Pancreas (tissue), 10 donors: ENCODE measurements at places on chromosomes 16 and 17.
A peak's percentile ranks its signal among the peaks of the same experiment; 100 is the strongest.

GRCh38 chr17:27654654-27655524 is 23.9 kb downstream of the LGALS9 start:
- DNase-seq: peak; percentile 43

DNA sequence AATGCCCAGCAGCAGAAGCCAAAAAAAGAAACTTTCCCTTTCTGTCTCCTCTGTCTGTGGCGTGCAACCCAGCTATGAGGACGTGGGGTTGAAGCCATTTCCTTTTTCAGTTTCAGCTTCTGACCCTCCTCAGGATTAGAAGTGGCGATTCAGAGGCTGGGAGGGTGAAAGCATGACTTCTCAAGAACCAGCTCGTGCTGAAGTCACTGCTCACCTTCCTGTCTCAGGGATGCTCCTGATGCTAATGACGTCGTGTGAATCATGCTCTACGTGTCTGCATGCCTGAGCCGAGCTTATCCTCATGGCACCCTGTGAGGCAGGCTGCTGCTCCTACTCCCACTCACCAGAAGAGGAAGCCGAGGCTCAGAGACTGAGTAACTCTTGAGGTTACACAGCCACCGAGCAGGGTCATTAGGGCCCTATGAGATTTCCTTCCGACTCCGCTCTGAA is 5.7 kb upstream of the LPO start:
- no peak for DNase-seq

- DNase-seq: no peak
Measured at GRCh38 chr17:68704871-68705713, 103.9 kb upstream of the FAM20A start.

- DNase-seq: no peak
Measured at GRCh38 chr16:57151369-57151768, 34.5 kb downstream of the PSME3IP1 start.

DNA sequence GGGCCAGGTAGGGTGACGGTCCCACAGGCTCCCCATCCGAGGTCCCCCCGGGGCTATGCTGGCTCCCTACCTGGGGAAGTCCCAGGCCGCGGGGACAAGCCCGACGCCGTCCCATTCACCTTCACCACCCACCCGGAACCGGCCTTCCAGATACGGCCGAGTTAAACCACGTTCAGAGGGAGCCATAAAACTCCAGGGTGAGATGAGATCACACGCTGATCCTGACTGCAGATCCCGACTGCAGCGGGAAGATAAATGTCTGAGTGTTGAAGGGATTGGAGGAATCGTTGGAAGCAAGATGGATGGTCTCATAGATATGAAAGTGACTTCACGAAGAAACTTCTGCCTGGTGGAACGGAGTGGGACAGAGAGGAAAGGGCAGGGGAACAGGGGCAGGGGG is 13.6 kb upstream of the C1QTNF8 start:
- no peak for DNase-seq

DNA sequence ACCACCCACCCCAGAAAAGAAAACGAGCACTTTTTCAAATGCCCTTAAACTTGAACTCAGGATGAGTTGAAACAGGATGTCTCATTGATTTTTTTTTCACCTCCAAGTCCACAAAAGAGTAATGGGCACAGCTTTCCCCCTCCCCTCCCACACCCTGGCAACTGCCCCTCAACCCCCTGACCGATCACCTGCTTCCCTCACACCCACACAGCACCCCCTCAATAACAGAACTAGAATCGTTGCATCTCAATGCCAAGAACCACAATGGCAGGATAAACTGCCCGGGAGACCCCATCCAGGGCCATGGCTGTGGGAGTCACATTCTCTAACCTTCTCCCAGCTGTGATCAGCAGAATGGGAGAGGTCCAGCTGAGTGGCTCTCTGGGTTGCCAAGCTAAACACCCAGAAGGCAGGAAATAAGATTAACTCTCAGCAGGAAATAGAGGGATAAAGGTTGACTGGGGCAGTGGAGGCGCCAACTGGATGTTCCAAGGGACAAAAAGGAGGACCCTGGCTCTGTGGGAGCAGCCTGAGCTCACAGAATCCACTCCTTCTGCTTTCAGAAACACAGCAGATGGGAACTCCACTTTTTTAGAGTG is 128.0 kb upstream of the SDK2 start:
- DNase-seq: no peak

- no peak for DNase-seq
Measured at GRCh38 chr17:50331085-50331791, 14.7 kb upstream of the XYLT2 start.

- no peak for DNase-seq
Measured at GRCh38 chr17:64178011-64178825, 48.3 kb upstream of the ERN1 start.

- DNase-seq: no peak
Measured at GRCh38 chr16:84746875-84747274, 47.1 kb downstream of the USP10 start.

GRCh38 chr17:2789700-2790099 is 6.5 kb upstream of the RAP1GAP2 start:
- no peak for DNase-seq

GRCh38 chr17:40472733-40473452 is 28.5 kb downstream of the TNS4 start:
- DNase-seq: no peak

GRCh38 chr16:87075319-87075860 is 241.8 kb downstream of the C16orf95 start:
- DNase-seq: no peak

DNA sequence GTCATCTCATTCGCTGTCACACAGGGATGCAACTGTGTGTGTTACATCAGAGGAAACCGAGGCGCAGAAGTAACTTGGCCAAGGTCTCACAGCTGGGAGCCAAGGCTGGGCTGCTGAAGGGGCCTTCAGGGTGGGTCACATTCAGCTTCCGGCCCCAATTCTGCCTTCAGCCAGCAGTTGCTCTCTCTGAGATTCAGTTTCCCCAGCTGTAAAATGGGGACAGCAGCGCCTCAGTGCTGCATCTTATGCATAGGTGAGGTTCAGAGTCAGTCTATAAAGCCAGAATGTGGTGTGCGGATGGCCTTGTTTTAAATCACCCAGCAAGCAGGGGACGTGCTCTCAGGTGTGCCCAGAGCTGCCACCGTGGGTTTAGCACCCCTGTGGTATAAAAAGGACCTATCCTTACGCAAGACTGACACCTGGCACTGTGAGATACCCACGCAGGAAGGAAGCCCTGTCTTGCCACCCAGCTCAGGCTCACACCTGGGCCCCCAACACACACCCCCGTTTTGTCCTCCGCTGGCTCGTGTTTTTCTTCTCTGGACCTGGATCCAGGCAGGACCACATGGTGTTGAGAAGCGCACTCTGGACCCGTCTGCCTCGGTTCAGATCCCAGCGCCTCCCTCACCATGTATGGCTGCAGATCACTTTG is 94.6 kb upstream of the GSE1 start:
- DNase-seq: peak; percentile 27

DNA sequence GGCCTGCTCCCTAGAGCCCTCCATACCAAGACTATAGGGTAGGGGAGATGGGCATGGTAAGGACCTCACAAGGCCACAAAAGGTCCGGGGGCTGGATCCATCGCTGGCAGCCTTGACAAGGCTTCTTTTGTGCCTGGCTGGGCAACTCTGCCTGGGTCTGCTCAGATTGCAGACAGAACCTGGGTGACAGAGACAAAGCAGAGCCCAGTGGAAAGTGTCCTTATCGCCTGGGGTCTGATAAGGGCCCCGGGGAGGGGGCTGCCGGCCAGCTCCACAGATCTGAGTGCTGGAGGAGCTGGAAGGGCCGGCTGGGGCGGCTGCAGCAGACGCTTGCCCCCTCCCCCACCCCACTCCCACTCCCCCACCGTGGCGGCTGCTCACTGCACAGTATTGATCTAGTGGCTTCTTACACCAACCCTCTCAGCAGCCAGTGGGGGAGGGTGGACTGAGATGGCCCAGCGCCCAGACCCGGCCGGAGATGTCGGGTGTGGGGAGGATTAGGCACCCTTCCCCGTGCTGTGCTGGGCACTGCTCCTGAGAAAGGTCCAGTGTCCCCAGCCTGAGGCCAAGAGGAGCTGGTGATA is 7.2 kb downstream of the MMP15 start:
- DNase-seq: peak; percentile 88

DNA sequence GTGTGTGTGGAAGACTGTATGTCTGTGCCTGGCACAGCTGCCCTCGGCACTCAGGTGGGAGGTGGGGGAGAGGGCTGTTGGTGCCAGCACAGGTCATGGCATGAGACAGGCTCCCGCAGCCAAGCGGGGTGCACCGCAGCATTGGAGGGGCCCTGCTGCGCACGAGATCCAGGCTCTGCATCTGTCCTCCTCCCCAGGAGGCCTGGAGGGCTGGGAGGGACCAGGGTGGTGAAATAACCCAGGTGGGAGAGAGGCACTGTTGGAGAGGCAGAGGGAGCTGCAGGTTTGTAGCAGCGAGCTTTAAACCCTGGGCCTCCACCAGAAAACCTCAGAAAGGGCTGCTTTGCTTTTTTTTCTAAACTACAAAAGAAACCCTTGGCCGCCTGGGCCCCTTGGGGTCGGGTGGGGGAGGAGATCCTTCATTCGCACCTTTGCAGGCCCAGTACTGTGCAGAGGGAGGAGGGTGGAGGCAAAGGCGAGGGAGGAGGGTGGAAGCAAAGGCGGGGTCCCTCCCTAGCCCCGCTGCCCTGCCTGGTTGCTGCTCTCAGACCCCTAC is 241.7 kb downstream of the SEC14L1 start:
- DNase-seq: no peak

GRCh38 chr16:2981899-2982250 is 1.6 kb upstream of the PKMYT1 start:
- DNase-seq: peak; percentile 55

GRCh38 chr16:50121721-50122445 is 31.2 kb upstream of the TENT4B start:
- DNase-seq: no peak

- no peak for DNase-seq
Measured at GRCh38 chr17:31058976-31059375, 35.8 kb upstream of the NF1 start.

DNA sequence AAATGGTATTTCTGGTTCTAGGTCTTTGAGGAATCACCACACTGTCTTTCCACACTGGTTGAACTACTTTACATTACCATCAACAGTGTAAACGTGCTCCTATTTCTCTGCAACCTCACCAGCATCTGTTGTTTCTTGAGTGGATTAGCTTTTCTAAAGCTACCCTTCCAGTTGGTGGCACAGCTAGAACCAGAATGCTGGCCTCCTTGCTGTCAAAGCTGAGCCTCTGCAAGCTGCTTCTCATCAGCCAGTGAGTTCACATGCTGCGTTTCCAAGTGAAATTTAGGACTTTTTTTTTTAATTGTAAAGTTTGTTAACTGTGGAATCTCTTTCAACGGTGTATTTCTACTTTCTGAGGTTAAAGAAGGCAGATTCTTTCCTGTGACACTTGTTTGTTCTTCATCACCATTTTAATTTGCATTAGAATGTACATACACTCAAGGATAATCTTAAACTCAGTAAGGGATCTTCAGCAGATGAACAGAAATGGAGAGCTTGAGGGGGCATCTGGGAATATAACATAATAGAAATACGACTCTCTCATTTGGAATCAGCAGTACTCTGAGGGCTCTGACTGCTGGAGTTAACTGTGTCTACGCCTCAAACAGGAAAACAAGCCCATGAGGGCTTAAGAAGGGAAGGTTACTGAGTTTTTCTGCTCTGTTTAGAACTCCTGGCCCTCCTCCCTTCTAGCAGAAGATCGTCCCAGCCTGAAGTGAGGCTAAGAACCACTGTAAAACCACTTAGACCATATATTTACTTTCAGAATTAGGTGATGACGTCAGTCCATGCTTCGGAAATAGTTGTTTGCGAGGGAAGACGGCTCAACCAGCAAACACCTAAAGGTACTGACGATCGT is 148.4 kb upstream of the FAM20A start:
- DNase-seq: no peak

DNA sequence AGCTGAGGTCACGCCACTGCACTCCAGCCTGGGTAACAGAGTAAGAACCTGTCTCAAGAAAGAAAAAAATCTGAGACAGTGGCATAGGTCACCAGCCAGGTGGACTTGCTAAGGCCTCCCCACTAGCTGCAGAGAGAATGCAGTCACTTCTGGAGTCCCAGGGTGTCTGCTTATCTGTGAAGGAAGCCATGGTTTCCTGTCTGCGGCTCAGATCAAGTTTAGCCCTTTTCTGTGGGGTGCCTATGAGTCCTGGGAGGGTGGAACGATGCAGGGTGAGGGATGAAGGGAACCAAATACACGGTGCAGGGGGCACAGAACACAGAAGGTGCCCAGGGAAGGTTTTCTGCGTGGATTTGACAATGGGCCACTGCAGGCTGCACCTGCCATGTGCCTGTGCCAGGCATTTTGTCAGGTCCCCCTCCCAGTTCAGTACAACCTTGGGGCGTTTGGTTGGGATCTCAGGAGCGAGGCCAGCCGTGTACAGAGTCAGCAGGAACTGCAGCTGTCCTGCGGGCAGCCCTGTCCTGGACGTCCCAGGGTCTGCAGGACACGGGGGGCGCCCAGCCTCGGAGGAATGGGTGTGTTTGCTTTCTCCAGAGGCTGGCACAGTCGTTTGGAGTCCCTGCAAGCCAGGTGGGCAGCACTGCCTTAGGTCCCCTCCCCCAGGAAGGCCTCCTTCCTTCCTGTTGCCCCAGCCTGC is 41.8 kb downstream of the RAB11FIP4 start:
- no peak for DNase-seq

DNA sequence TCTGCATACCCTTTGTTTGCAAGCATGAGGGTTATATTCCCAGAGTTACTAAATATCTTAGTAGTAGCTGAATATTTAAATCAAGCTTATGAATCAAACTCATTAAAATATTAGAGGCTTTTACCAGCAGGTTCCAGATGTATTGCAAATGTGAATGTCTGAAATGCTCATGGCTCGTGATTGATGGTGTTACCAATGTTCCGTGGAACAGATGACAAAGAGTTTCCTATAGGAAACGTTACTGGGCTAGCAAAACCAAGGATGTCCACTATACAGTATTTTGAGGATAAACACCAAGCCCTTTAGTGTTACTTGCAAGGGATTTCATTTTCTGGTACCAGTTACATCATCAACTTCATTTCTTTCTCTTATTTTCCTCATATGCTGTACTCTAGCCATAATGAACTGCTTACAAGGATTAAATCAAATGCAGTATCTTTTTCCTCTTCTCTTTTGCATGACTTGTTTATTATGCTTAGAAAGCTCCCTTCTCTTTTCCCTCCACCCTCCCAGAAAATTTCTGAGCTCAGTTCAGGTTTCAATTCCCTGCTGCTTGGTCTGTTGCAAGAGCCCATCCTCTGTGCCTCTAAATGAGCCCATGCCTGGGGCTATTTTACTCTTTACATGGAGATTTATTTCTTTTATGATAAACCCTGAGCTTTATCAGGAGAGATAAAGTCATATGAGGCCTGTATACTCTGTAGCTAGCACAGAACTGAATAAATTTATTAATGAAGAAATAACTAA is 1537.1 kb upstream of the GOT2 start:
- DNase-seq: no peak

- no peak for DNase-seq
Measured at GRCh38 chr17:40015005-40015997, at the start of gene CSF3. Gene CSF3 (plus strand): TSS chr17:40015440. CDS start chr17:40015475, 35 bp downstream.

GRCh38 chr17:11300738-11301137 is 59.7 kb downstream of the SHISA6 start:
- DNase-seq: no peak

- DNase-seq: no peak
Measured at GRCh38 chr17:36944553-36944952, 4.2 kb upstream of the AATF start.
